ENCODE measurements at places on chromosomes 2 and 18.

DNA sequence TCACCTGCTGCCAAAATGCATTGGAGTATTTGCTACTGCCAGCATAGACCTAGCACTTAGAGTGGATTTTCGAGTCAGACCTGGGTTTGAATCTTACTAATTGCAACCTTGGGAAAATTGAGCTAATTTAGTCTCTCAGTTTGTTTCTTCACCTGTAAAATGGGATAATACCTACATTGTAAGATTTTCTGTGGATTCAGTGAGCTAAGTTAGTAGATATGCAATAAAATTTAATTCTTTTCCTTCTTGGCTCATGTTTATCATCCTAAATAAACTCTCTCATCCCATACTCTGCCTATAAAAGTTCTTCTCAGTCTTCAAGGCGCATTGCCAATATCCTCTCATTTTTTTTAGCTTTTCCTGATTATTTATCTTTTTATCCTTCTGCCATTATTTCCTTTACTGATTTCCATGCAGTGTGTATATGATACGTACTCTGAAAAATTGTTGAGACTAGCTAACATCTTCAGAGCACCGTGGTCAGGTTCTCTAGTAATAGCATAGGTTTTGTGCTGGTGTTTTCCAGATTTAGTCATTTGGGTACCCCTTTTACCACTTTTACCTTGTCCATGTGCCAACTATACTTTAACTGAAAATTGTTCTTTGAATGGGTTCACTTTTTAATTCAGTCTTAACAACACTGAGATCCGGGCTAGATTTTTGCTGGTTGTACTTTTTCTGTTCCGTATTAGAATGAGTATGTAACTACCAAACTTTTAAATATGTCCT is 7.3 kb downstream of the CEP192 start:
- no peak for DNase-seq

- DNase-seq, result no peak
Measured at GRCh38 chr2:96698221-96698861, 41.5 kb downstream of the LMAN2L start.

GRCh38 chr2:70937866-70938585 is 2.3 kb downstream of the ATP6V1B1 start:
- no peak for DNase-seq

- no peak for DNase-seq
Measured at GRCh38 chr2:189096769-189097447, 82.7 kb downstream of the COL5A2 start.

DNA sequence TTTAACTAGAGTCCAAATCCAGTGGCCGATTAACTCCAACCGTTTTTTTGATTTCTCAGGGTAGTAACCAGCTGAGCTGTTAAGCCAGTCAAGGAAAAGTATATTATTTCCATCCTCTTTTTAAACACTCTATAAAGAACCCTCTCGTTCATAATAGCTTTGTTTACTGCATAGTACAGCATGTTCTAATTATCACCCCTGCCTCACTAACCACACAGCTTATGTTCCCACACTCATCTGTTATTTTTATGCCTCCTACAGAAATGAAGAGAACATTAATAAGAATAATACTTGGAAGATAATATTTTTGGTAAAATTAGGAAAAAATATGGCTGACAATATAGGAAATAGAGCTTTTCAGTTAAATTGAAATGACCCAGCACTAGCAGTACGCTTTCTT is 2132.8 kb upstream of the CELF4 start:
- no peak for DNase-seq

- no peak for DNase-seq
Measured at GRCh38 chr2:904246-905024, 46.2 kb upstream of the SNTG2 start.

DNA sequence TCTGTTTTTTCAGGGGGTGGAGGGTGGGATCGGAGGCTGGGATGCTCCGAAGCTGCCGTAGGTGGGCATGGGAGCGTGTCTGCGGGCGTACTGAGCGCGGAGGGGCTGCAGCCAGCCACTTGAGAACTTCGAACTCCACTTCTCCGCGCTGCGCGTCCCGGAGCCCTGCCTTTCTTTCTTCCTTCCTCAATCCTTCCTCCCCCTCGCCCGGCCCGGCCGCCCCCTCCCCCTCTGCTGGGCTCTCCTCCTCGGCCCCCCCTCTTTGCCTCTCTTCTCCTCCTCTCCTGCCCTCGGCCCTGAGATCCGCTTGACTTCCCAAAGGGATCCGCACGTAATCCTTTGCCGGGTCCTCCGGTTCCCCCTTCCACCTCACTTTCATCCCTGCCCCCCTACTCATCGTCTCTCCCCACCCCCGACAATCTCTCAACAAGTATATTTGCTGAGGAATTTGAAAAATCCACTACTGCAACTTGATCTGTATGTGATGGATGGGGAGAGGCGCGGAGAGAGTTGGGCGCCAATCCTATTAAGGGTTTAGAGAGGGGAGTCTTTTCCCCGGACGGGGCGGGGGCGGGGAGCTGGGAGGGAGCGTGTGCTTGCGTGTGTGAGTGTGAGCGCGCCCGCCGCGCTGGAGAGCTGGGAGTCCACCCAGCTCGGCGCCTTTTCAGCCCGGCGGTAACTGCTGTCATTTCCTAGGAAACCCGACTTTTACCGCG is 1.1 kb downstream of the GLI2 start:
- no peak for DNase-seq

DNA sequence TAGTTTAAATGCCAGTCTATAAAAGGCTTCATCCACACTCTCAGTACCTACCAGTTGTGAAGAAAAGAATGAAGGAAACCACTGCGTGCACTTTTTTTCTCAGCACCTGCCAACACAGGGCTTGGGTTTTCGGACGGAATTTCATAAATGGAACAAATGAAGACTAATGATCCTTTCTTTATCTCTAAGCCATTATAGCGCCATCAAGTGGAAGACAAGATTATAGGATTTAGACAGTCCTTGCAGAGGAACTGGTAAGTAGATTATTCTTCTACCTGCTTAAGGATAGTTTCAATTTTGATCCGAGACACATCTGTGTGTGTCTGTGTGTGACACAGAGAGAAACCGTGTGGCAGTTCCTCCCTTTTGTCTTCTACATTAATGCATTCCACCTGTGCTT is 245.6 kb downstream of the NRXN1 start:
- no peak for DNase-seq

- no peak for DNase-seq
Measured at GRCh38 chr2:134276381-134277172, 22.7 kb downstream of the MGAT5 start.

DNA sequence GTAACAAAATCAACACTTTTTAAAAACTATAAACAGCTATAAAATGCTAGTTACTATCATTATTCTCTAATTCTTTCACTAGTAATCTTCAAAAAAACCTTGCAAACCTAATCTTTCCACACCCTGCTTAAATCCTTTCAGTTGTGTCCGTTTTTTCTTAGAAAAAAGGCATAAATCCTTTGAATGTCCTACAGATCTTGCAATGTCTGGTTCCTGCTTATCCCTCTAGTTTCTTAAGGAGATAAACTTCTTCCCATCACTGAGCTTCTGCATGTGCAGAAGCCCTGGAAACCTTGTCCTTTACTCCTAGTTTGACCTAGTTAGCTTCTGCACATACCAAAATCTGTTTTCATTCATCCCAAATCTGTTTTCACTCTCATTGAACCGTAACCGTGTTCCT is 1.3 kb upstream of the PNO1 start:
- no peak for DNase-seq

GRCh38 chr18:12162786-12163185 is 69.1 kb downstream of the ANKRD62 start:
- no peak for DNase-seq

GRCh38 chr2:140862181-140862580 is 1268.6 kb downstream of the LRP1B start:
- no peak for DNase-seq

DNA sequence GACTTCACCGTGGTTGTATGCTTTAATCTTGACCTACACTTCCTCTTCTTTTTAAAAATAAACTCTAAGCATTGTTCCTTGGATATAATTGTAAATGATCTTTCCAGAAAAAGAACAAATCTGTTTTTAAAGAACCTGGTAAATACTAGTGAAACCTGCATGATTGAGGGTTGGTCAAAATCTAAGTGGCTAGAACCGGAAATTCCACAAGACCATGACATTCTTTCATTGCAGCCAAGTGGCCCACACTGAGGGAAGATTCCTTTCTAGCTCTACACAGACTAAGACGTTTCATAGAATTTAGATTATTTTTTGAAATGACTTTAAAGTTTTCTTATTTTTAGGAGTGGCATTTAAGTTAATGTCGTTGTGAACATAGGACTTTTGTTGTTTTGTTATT is 356.7 kb downstream of the NYAP2 start:
- DNase-seq, result no peak

GRCh38 chr2:19801367-19802080 is 100.3 kb downstream of the TTC32 start:
- DNase-seq, result no peak

DNA sequence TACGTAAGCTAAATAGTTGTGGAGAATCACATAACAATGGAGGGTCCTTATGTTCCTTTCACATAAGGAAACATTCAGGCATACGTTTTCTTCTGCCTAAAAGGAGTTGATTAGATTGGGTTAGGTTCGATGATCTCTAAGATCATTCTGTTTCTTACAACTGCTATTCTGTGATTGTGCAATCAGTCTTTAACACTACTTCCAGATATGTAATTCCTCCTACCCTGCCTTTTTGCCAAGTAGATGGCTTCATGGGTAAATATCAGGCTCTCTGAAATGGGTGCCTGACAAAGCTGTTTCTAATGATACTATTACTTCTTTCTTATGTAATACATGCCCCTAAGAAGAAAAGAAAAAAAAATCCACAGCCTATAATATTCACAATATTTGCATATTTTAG is 321.5 kb downstream of the XIRP2 start:
- no peak for DNase-seq

- no peak for DNase-seq
Measured at GRCh38 chr2:51413726-51414125, 381.8 kb upstream of the NRXN1 start.

DNA sequence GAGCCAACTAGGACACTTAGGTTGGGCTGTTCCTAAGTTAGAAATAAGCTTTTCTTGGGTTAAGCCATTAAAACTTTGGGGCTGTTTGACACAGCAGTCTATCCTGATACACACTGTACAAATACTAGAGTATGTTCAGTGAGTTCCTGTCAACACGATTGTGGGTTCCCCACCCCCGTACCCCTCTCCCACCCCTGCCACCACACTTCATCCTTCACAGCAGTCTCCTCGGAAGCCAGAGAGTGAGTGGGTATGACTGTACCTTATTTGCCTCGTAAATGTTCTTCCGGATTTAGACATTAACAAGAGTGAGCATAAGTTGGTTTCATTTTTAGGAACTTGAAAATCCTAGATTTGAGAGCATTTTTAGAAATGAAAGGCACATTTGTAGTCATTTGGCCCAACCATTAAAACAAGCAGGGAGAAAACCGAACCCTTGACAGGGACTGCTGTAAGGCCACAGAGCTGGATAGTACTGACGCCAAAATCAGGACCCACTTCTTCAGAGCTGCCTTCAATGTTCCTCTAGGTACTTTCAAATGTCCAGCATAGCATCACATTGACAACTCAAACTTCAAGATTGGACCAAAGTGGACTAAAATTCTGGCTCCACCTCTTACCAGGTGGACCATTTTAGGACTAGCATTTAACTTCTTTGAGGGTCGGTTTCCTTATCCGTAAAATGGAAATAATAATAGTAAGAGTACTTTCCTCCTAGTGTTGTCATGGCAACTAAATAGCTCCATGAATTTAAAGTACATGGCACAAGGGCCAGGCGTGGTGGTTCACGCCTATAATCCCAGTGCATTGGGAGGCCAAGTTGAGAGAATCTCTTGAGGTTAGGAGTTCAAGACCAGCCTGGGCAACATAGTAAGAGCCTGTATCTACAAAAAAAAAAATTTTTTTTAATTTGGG is 166.3 kb upstream of the SERTAD2 start:
- DNase-seq, result peak; percentile 19

DNA sequence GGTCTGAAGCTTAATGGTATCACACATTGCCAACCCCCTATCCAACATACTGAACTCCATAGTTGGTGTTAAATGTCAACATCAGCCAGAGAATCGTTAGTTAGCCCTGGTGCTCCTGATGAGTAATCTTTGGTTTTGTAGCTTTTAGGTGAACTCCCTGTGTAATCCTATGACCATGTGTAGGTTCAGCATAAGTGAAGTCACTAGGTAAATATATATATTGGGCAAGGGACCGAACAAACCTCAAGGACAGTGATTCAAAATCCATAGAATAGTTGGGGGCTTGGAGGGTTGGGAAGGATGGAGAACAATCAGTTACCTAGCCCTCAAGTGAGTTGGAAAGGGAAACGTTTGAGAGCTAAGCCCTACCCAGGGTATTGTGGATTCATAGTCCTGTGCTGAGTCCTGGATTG is 16.0 kb upstream of the AP1S3 start:
- no peak for DNase-seq

Measured in activated T-helper 1 cell treated with anti-CD3 and anti-CD28 coated beads, Interleukin-2, amount 50 U/mL, for 16 hours (primary cell).